ENCODE measurements at places on chromosomes 7 and 10.

DNA sequence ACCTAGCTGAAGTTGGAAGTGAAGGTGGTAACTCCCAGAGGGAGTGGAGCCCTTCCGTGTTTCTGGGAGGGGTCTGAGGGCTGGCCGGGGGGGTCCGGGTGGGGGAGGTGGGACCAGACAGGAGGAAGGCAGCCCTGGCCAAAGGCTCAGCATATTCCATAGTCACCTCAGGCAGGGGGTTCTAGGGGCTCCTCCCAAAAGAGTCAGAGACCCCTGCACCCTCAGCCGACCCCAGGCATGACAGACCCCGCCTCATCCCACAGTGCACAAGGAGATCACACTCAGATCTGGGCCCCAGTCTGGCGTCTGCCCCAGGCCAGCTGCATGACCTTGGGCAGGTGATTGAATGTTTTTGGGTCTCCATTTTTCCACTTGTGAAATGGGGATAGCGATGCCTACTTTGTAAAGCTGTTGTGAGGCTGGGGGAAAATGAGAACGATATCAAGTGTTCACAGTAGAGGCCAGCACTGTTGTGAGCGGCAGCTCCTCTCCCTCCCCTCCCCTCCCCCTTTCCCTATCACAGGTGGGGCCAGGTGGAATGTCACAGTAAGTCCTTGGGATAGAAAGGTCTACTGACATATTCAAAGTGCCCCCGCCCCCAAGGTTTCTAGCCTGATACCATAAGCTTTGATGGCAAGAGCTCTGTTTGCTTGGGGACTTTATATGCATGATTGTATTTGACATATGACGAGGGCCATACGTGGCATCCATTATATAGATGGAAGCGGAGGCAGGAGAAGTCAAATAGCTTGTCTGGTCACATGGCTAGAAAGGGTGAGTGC, 33.3 kb downstream of the DNAJB12 start:
- no peak for DNase-seq

- DNase-seq, result no peak
These were observed 17.1 kb upstream of the PRRT4 start for GRCh38 chr7:128378637-128379036.

DNA sequence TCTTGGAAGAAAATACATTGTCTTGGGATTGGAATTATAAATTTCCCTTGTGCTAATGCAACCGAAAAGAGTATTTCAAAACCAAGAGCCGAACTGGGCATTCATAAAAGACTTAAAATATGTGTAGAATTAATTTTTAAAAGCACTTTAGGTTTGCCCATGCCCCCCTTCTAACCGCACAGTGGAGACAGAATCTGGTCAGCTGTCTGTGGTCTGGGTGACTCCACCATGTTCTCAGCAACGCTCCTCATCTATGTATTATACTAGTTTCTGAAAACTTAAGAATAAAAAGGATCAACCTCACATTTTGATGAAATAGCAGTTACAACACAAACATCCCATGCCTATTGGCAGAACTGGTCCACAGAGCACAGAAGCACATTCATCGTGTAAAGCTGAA, 192.6 kb upstream of the C7orf33 start:
- DNase-seq, result no peak

GRCh38 chr7:2791390-2791789, 52.7 kb downstream of the GNA12 start:
- DNase-seq, result no peak

DNA sequence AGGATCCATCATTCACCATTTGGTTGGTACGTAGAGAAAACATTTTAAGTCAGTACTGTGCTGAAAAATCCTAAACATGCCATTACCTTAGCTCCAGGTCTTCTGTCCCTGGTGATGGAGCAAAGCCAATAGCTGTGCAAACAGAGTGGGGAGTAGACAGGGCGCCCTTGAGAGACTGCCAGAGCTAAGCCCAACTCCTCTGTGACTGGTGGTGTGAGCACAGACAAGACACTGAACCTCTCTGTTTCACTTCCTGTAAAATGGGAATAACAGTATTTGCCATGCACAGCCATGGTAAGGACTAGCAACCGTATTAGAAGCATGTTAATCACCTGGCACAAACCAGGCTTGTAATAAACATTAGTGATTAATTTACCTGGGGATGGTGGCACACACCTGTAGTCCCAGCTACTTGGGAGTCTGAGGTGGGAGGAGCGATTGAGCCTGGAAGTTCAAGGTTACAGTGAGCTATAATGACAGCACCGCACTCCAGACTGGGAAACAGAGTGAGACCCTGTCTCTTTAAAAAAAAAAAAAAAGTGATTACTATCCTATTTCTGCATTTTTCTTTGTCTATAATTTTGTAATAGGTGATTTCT, 28.7 kb downstream of the LYZL1 start:
- no peak for DNase-seq

- no peak for DNase-seq
These were observed 212.2 kb downstream of the CHRM2 start for GRCh38 chr7:137080516-137081203.

DNA sequence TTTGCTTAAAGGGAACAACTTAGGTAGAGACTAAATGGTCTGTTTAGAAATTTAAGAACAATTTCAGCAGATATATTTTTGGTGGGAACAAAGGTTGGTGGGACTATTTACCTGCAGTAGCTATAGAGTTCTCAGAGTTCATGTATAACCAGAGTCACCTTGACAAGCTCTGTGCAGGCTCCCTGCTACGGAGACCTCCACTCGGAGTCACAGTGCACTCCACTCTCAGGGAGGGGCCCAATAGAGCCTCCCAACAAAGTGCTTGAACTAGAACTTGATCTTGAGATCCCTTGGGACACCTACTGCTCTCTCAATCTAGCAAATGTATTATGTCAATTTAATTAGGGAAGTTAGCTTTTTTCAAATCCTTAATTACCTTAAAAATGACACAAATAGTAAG, 2.3 kb downstream of the MYPN start:
- no peak for DNase-seq

DNA sequence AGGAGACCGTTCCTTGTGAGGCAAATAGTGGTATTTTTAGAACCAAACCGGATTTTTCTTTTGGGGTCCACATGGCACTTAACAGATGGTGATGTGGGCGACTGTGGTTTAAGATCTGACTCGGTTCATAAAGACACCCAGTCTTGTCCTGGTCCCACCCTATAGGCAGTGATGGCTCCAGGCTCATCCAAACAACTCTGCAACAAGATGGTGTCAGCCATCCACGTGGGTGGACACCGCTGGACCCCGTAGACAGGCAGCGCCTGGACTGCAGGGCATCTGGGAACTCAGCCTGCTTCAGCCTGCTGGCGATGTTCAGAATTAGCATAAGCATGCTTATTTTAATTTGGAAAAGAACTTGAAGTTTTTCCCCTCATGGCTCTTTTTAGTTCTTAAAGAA, 258.4 kb upstream of the FZD1 start:
- DNase-seq, result no peak

GRCh38 chr7:34840176-34840785, 182.3 kb downstream of the NPSR1 start:
- no peak for DNase-seq

- no peak for DNase-seq
These were observed 61.7 kb upstream of the C1QL3 start for GRCh38 chr10:16583382-16583781.

DNA sequence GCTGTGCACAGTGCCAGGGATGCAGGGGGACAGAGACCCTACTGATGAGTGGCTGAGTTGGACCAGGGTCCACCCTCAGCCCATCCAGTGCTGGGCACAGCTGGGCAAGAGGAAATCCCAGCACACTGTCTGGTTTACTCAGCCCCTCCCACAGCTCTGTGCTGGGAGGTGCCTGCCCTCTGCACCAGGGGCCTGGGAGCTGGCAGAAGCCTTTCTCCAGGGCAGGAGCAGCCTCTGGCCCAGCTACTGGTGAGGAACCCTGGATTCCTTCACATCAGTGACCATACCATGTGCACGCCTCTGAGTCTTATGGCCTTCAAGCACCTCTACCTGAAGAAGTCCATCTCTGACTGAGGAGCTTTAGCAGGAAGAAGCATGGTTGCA, 25.9 kb upstream of the C10orf71 start:
- no peak for DNase-seq

DNA sequence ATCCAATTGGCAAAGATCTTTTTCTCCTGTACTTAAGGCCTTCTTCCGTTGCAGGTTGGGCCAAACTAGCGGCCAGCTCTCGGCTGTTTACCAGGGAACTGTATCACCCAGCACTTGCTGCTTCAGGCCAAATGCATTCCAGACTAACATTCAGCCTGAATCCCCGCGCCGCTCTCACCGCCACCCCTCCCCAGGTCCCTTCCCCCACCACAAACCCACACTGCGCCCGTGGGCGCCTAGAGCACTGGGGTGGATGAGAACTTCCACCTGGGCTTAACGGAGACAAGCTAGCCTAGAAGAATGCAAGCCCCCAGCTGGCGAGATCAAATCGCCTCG, 676 bp downstream of the TCAF1 start:
- DNase-seq, result no peak

- no peak for DNase-seq
These were observed 28.2 kb downstream of the IL15RA start for GRCh38 chr10:5949009-5949759.

DNA sequence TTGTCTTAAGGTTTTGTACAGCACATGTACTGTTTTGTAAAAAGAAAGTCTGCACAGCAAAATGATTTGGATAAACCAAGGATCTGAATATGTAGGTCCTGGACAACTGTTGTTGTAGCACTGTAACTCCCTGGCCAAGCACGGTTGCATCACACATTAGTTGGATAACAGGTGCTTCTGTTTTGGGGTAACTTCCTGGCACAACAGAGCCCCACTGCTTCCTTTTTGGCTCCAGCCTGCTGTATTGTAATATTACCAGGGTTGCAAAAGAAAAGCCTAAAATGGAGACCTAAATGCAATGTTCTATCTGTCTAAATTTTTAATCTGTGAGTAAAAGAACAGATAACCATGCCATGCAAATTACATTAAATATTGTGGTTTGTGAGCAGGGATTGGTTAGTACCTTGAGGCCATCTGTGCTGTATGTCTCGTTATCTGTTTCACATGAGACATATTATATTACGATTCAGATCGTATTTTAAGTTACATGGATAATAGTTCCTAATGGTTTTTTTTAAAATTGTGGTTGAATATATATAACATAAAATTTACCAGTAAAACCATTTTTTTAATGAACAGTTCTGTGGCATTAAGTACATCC, 27.5 kb upstream of the WAC start:
- no peak for DNase-seq

GRCh38 chr10:117016266-117016665, 11.3 kb upstream of the SHTN1 start:
- DNase-seq, result no peak

DNA sequence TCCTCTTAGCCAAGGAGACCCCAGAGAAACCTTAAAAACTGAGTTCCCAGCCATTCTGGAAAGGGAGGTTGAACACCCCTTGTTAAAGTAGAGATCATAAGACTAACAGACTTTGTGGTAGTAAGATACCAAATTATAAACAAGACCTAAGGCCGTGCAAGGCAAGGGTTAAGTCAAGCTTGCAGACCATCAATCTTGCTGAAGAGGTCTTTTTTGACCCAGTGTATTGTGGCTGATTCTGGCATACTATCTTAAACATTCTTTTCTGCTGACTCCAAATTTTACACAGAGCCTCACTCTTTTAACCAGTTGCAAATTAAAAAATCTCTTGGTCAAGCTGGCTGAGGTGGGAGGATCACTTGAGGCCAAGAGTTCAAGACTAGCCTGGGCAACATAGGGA, 1.2 kb upstream of the TBRG4 start:
- DNase-seq, result no peak

DNA sequence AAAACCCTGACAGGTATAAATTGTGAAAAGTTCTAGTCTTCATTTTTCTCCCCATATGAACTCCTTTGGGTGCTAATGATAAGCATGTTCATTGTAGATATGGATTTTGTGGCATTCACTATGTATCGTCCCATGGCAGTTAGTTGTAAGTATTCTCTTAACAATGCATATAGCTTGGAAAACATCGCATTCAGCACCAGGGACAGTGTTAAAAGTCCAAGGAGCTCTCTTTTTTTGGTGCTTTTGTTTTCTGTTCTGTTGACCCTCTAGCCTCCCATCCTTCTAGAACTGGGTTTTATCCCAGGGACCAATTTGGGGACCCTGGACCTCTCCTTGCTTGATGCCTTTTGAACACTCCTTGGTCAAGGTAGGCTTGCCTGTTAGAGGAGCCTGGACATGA, 37.7 kb downstream of the INSYN2A start:
- DNase-seq, result no peak
